ENCODE measurements at places on chromosomes 7 and 10. TPM values are rescaled to one million over a fixed set of nuclear protein-coding genes. Genes with fewer than 3 reads are reported as not detected.

MRC1 gene
- not detected for total RNA-seq

HSPA12A gene
- total RNA-seq, result 3.1 TPM

GRCh38 chr10:98431016-98431415 lies 15.7 kb downstream of the HPS1 start:
- no peak for DNase-seq

- DNase-seq, result peak; percentile 79
Measured at GRCh38 chr10:112389271-112389822, 15.4 kb downstream of the ACSL5 start.

DNA sequence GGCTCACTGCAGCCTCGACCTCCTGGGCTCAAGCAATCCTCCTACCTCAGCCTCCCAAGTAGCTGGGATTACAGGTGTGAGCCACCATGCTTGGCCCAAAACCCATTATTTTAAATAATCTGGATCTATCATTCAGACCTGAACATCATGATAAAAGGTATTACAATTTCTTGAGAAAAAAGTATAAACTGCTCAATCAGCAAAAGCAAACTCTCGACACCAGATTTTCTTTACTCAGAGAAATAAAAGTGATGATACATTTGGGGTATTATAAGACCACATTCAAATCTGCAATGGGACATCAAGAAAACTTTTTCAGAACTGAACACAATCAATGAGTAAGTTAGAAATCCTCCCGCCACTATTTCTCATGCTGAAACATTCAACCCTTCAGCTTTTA lies 41.2 kb downstream of the JMJD1C start:
- DNase-seq, result no peak

DNA sequence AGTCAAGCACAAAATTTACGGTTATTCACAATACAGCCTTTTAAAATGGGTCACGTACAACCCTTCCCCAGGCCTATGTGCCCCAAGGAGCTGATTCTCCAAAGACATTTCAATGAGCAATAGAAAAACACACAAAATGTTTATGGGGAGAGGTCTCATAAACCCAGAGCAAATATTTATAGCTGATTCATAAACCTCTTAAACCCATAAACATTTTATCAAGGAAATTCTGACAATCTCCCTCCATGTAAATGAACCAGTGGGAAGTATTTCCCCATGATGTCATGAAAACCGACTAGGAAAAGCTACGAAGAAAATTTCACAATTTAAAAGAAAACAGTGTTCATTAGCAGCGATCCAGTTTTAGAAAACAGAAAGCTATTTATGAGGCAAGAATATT lies 36.0 kb downstream of the SFMBT2 start:
- no peak for DNase-seq

GRCh38 chr10:46546591-46547540 lies 9.6 kb downstream of the GPRIN2 start:
- no peak for DNase-seq

All from RPMI7951 (cell line).